Upper lobe of left lung (tissue), 6 donors: ENCODE measurements at places on chromosomes 4 and X.

- DNase-seq: no peak
These were observed 28.0 kb downstream of the PCGF3 start for GRCh38 chr4:733631-733980.

DNA sequence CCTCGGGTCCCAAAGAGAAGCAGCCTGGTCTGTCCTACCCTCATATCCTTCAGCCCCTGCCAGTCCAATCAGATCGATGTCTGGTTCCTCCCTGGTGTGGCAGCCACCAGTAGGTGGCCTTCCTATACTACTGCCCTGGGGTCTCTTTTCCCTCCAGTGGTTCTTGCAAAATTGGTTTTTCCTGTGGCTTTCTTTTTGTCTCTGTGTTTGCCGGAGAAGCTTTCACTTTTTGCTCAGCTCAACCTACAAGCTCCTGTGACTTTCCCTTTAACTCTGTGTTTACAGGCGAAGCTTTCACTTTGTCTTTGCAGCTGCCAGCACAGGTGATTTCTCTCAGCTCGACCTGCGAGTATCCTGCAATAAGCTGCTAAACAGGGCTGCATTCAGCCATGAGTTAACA, 46.8 kb downstream of the UGT2A3 start:
- DNase-seq: no peak

- no peak for DNase-seq
These were observed 17.5 kb downstream of the BRWD3 start for GRCh38 chrX:80792205-80792604.

- DNase-seq: no peak
These were observed 91.2 kb downstream of the NXF2 start for GRCh38 chrX:102338162-102338561.

- no peak for DNase-seq
These were observed 963 bp upstream of the USO1 start for GRCh38 chr4:75723163-75724065.

- no peak for DNase-seq
These were observed 209.8 kb upstream of the NOCT start for GRCh38 chr4:138805736-138806135.

DNA sequence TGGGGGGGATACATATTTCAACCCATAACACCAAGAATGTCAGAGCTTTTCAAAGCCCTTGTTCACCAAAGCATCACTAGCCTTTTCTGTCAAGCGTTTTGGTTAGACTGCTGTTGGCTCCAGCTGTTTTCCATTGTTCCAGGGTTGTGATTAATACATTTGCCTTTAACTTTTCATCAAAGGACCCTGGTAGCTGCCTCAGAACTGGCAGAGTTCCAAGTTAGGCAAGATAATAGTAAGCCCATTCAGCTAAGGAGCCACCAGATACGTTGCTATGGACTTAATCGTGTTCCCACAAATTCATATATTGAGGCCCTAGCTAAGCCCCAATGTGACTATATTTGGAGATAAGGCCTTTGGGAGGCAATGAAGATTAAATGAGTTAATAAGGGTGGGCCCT, 37.1 kb downstream of the ENOPH1 start:
- DNase-seq: no peak

DNA sequence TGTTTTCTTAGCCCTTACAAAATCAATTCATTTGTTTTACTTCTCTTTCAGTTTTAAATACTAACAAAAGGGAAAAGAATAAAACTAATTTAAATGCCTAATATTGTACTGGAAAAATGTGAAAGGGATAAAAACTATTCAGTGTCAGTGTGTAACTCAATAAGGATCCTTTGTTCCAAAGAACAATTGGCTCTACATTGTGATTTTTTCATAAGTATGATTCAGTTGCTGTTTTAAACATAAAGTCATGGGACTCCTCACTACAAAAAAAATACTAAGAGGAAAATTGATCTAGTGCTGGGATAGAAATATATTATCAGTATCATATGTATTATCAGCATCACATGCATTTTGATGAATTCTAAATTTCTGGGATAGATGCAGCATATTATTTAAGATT, 199.4 kb upstream of the TRAM1L1 start:
- DNase-seq: no peak

DNA sequence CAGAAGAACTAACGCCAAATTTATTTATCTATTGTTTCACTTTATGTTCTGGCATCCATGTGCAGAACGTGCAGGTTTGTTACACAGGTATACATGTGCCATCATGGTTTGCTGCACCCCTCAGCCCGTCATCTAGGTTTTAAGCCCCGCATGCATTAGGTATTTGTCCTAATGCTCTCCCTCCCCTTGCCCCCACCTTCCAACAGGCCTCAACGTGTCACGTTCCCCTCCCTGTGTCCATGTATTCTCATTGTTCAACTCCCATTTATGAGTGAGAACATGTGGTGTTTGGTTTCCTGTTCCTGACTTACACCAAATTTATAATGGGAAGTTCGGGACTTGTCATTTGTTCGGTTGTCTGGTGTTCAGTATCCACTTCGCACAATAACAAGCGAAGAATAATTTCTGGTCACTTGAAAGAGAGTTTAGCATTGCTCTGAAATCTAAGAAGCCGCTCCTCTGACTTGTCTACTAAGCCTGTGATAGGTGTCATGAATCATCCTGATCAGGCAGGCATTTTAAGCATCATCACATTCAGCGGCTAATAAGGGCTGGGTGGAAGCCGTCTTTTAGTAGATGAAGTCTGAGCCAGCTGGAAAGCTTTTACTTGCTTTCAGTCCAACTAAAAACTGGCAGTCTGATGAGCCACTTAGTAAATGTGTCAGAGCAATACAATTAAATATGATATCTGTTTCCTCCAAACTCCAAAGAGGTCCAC, 1065.7 kb upstream of the PABPC4L start:
- DNase-seq: no peak

- DNase-seq: no peak
These were observed 47.6 kb downstream of the CBLL2 start for GRCh38 chrX:22320236-22320873.

DNA sequence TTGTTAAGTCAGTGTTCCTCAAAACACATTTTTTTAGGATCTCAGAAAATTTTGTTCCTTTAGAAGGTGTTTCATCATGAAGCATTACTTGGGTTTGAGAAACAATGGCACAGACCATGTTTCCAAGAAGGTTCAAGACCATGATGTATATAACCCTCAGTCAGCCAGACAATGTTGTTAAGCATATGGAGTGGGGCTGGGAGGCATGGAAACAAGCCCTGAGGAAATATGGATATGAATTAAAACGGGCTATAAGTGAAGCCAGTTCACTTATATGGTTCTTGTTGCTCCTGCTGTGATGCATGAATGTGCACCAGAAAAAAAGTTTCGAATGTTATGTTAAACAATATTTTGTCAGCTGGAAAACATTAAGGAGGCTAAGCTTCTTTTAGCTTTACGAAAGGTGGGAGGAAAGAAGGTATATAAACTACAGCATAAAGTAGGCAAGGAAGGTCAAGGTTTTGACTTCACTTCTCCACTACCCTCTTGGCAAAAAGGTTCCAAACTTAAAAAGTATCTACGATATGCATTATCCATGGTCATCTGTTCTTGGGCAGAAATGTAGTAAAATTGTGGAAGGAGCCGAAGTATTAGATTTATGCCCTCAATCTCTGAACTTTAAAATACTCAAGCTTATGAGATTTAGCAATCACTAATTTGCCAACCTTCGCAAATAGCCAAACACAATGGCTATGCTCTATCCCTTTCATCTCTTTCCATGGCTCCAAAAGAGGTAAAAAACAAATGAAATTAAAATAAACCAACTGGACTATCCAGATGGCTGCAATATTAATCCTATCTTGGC, 277.3 kb downstream of the CHIC1 start:
- DNase-seq: no peak

DNA sequence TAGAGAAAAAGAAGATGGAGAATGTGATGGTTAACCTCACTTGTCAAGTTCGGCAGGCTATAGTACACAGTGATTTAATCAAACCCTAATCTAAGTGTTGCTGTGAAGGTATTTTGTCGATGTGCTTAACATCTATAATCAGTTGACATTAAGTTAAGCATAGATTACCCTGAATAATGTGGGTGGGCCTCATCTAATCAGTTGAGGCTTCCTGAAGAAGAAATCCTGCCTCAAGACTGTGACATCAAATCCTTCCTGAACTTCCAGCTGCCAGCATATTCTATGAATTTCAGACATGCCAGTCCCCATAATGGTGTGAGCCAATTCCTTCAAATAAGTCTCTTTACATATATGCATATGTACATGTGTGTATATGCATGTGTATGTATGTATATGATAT, 181.4 kb downstream of the PACRGL start:
- DNase-seq: no peak

DNA sequence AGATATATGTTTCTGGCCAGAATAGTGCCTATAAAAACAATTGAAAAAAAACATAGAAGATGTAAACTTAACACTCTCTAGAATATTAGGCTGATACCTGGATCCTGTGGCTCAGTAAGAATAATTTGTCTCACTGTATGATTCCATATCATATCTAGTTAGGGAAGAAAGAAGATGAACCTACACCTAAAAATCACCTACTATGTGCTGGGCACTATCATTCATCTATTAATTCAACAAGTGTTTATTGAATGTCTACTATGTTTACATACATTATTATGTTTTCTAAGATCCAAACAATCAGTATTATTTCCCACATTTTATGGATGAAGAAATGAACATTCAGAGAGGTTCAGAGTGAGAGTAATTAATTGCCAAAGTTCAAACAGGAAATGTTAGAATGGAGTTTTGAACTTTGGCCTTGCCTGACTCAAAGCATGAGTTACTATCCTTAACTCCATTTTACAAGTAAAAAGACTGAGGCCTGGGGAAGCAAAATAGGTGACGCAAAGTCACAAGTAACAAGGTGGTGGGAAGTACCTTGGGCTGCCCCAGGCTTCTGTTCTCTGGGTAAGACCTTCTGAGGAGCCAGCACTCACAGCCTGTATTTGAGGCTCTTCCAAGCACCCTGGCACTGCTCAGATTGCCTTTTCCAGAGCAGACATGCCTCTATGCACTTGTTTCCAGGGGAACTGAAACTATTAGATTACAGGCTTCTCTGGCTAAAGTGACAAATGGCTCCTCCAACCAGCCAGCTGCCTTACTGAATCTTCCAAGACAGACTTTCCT, 111.1 kb upstream of the ACSL4 start:
- peak; percentile 23 for DNase-seq
